ENCODE measurements at places on chromosomes 2 and 18. TPM values are rescaled to one million over a fixed set of nuclear protein-coding genes. Genes with fewer than 3 reads are reported as not detected.

GRCh38 chr2:163692081-163692480 is 43.7 kb downstream of the FIGN start:
- no peak for DNase-seq

- no peak for DNase-seq
These were observed 7.2 kb downstream of the BMP10 start for GRCh38 chr2:68863996-68864395.

Gene FOXI3
- not detected for total RNA-seq

GRCh38 chr2:237431372-237431771 is 17.4 kb upstream of the COL6A3 start:
- peak; percentile 94 for DNase-seq

DNA sequence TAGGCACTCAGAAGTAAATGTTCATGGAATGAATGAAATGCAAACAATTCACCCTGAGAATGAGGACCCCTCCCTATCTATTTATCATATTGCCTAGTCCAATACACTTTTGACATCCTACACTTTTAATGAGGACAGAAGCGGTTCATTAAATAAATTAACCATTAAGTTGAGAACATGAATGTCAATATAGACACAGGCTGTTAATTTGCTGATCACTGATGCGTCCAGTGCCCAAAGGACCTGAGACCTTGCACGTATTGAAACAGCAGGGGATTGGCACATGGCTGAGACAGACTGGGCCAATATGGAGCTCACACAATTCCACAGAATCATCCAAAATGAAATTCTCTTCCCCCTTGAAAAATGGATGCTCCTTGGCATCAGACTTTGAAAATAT is 430.0 kb downstream of the SLC4A3 start:
- DNase-seq = no peak

Gene ORC2
- 10.0 TPM for total RNA-seq

Gene DRC1
- total RNA-seq = not detected

GRCh38 chr18:10354241-10354811 is 100.1 kb upstream of the APCDD1 start:
- no peak for DNase-seq

Gene NCK2
- total RNA-seq = 19.3 TPM

Gene DSG2
- 0.34 TPM for total RNA-seq

Gene FBXO15
- 0.71 TPM for total RNA-seq

DNA sequence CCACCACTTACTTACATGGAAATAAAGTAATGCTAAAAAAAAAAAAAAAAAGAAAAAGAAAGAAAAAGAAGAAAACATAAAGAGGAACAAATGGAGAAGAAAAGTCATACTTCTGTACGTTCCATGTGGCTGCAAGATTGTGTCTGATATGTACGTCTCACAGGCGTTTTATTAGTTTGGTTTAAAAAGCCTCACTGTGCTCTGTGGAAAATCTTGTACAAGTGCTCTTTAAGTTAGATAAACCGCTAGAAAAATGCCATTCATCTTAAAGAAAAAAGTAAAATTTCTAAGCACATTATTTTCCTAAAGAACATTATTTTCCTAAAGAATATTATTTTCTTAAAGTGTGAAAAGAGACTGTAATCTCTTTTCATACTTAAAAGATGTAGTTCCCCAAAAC is 165.1 kb downstream of the ZNF521 start:
- no peak for DNase-seq

GRCh38 chr2:10916953-10917352 is 5.2 kb downstream of the KCNF1 start:
- DNase-seq = no peak

GRCh38 chr2:167122389-167122788 is 234.1 kb downstream of the XIRP2 start:
- no peak for DNase-seq

Gene PCBP1
- 37.7 TPM for total RNA-seq

- DNase-seq = no peak
These were observed 106.1 kb upstream of the EML6 start for GRCh38 chr2:54617409-54617808.

DNA sequence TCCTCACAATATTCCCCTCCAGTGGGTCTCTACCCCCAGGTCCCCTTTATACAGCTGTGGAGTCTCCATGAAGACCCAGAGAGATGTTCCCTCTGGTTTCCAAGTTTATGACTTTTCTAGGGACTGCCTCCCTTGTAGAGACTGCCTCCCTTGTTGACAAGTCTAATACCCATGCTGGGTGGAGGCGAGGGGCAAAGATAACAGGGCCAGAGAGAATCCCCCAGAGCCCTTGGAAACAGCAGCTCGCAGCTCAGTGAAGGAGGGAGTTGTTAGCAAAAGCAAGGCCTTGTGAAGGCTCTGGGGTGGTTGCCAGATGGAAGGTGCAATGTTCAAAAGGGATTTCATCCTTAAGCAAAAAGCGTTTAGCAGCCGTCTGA is 75.0 kb upstream of the GATA6 start:
- DNase-seq = no peak

- no peak for DNase-seq
These were observed 13.0 kb downstream of the AQP12A start for GRCh38 chr2:240704651-240705050.

Gene TGIF1
- 113 TPM for total RNA-seq

Gene CDH19
- not detected for total RNA-seq

Measured in M059J (cell line).